ENCODE measurements at places on chromosomes 11 and 22. TPM values are rescaled to one million over a fixed set of nuclear protein-coding genes. Genes with fewer than 3 reads are reported as not detected.

Gene SHISA8
- total RNA-seq: 6.4 TPM

Gene IFITM1
- total RNA-seq: 83.1 TPM

GRCh38 chr11:114883472-114883871 is 205.1 kb downstream of the NXPE2 start:
- peak; percentile 51 for DNase-seq

DNA sequence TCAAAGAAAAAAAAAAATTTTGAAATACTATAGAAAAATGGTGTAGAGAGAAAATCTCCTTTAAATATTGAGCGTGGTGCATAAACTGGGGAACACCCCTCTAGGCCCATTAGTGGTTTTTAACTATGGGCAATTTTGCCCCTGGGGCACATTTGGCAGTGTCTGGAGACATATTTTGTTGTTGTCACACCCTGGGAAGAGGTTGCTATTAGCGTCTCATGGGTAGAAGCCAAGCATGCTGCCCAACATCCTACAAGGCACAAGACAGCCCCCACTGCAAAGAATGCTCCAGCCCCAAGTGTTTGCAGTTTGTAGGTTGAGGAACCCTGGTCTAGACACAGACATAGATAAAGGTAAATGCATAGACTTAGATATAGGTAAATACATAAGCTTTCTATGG is 92.6 kb downstream of the KIAA1671 start:
- no peak for DNase-seq

- DNase-seq: no peak
These were observed 7.3 kb upstream of the OR51A2 start for GRCh38 chr11:4962816-4963215.

GRCh38 chr11:128745311-128746136 is 51.7 kb downstream of the FLI1 start:
- no peak for DNase-seq

- no peak for DNase-seq
These were observed 11.6 kb downstream of the SMIM38 start for GRCh38 chr11:69167130-69167915.

- no peak for DNase-seq
These were observed 49.8 kb downstream of the BMAL1 start for GRCh38 chr11:13327421-13327820.

GRCh38 chr11:313787-314553 is at the start of gene IFITM1:
Gene IFITM1 (plus strand): TSS chr11:314040. CDS start chr11:314171, 131 bp downstream.
- DNase-seq: peak; percentile 54

GRCh38 chr11:108221911-108222573 is 396 bp downstream of the NPAT start:
- DNase-seq: no peak

DNA sequence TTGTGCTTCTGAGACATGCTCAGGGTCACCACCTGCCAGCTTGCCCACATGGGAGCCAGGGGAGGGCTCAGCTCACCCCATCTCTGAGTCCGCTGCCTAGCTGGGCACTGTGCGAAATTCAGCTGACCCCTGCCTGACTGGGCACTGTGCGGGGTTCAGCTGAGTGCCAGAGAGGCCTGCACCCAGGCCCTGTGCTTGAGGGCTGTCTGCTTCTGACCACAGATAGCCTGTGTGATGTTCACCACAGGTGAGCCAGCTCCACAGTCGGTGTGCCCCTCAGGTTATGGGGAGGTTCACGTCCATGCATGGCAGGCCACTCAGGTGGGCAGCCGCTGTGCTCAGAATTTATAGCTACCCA is 84.5 kb upstream of the SUSD2 start:
- DNase-seq: no peak

GRCh38 chr11:119780222-119780953 is 51.4 kb upstream of the NECTIN1 start:
- no peak for DNase-seq

DNA sequence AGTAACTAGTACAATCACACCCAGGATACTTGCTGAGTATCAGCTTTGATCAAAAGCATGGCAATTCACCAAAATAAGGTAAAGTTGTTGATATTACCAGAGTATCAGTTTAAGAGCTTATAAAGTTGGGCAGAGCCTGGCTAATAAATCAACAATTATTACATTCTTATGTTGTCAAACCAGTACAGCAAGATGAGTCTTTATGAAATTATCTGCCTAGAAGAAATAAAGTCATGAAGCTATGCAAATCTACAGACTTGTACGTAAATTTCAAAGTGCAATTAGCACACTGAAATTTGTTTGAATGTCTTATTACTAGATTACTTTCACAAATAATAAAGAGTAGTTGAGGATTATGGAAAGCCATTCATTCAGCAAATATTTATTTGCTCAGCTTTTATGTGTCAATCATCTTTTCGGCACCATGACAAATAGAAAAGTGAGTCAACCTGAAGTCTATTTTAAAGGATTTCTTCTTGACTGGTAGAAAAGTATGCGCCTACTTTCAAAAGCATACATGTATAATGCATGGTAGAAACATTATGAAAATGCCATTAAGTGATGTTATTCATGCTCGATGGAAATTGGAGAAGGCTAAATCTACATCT is 5.0 kb upstream of the ANO3 start:
- DNase-seq: no peak

GRCh38 chr11:65809496-65809895 is 22.6 kb downstream of the OVOL1 start:
- no peak for DNase-seq

Gene FBLN1
- 89.5 TPM for total RNA-seq

Gene OR10A2
- total RNA-seq: not detected

DNA sequence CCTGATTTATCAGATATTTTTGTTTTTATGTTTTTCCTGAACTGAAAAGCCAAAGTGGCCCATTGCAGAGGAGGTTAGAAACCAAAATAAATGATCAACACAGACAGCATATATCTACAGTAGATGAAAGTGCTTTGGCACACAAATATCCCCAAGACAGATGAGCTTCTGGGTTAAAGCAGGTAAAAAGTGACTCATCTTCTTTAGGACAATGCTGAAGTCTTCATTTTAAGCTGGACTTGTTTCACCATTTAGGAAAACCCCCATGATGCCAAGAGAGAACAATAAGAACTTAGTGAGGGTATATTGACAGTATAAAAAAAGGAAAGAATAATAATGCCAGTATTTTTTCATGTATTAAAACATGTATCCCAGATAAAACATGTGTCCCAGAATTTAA is 100.8 kb upstream of the OR9G4 start:
- DNase-seq: no peak

- DNase-seq: no peak
These were observed 45.6 kb upstream of the ARHGAP42 start for GRCh38 chr11:100641456-100641855.

Gene OLFML1
- total RNA-seq: 6.5 TPM

DNA sequence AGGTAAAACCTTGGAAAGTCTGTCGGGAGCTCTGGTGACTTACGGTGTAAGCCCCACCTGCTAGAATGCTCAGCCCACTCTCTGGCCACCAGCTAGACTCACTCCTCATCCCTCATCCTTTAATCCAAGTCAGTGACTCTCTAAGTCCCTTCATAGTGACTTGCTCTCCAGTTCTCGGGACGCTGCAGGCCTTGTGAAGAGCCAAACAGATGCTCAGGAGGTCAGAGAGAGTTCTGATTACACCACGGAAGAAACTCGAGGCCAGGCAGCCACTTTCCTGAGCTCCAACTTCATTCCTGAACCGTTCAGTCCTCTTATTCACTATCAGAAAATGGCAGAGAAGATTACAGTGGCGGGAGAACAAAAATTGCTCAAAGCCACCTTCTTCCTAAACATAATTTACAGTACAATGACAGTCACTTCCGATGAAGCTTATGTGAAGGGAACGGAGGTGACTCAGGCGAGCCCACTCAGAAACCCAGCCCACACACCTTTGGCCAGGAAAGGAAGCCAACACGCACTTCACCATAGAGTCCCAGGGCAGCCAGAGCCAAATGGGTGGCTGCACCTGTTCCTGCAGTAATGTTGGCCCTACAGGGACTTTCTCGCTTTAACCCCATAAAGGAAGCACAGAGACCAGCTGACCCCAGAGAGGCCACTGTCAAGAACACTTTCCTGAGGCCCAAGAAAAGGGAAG is 100.4 kb downstream of the GALNT18 start:
- DNase-seq: no peak

DNA sequence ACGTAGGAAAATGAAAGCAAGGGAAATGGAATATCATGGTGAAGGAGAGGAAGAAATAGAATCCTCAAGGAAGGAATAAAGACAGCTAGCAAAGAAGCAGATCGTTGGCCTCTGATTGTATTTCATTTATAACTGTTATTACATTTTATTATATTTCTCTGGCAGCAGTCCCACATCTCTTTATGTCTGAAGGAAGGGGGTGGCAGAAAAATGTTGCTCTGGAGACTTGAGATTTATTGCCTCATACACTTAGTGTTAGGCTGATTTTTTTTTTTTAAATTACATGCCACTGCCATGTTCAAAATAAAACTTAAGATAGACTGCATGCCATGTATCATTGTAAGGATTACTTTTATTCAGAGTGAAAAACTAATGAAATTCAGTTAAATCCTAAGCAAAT is 971.7 kb upstream of the CHORDC1 start:
- no peak for DNase-seq

Gene NUDT8
- 110 TPM for total RNA-seq

DNA sequence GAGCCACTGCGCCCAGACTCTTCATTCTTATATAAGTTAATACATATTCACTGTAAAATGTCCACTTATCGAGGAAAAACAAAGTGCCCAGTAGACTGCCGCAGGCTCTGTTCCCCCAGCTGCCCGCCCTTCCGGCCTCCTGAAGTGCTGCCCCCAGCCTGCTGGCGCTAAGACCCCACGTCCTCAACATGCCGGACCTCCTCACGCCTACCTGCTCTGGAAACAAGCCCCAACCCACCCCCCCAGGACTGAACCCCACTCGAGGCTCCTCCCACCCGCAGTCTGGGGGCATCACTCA is 1.1 kb downstream of the GATD1 start:
- no peak for DNase-seq

- no peak for DNase-seq
These were observed 36.8 kb downstream of the WNT11 start for GRCh38 chr11:76169473-76169896.

DNA sequence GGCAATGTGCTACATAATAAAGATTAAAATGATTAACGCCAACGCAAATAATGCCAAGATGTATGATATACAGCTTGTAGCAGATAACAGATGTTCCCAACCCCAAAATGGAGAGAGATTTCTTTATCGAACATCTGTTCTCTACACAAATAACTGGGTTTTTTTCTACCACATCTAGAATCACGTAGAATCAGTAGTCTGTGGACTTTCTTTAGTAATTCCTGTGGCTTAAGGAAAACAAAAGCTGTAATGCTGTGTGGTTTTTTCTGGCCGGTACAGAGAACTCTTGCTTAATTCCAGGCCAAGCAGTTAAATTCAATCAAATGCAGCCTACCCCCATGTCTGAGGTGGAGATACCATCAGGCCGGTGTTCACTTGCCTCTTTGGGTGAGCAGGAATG is 303.4 kb downstream of the FAT3 start:
- no peak for DNase-seq

Gene P2RY6
- total RNA-seq: 2.1 TPM

DNA sequence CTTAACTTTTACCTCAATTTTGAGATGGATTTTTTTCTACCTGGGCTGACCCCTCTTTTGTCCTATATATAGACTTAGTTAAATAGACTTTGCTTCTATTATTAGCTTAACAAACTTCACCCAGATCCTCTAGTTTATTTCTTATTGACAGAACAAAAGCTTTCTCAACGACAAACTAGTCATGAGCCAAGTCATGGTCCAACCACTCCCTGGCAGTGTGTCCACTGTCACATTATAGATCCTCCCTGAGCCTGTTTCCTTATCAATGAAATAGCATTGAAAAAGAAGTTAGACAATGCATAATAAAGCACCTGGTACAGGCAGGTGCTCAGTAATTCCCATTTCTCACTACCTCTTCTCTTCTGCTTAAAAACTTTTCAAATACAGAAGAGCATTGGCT is 155.1 kb downstream of the SPON1 start:
- DNase-seq: no peak

GRCh38 chr11:44950625-44951476 is at the start of gene TP53I11:
Gene TP53I11 (minus strand): TSS chr11:44950883. CDS start chr11:44938335, 12,548 bp downstream.
- DNase-seq: peak; percentile 92

DNA sequence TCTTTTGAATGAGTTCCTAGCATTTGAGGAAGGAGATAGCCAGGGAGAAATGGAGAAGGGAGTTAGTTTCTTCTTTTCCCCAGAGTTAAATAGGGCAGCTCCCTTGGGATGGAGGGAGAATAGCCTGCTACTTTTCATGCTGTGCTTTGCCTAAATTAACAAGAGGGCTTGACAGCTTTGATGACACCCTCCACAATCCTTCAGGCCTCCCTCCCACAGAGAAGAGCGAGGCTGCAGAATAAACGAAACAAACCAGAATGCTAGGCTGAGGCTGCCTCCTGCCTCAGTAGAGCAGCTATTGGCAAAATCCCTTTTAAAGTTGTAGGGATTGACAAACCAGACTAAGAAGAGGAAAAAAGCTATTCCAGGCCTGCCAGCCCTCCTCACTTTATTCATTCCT is 94.6 kb downstream of the C11orf58 start:
- no peak for DNase-seq

Gene GGTLC3
- total RNA-seq: not detected
